Islet precursor cell (in vitro differentiated cells): ENCODE measurements at places on chromosomes 5 and 9.
A peak's percentile ranks its signal among the peaks of the same experiment; 100 is the strongest.

- no peak for DNase-seq
Observed at GRCh38 chr9:130895481-130896232, 955 bp downstream of the QRFP start.

GRCh38 chr5:142716963-142717362, 31.1 kb upstream of the FGF1 start:
- peak; percentile 89 for DNase-seq

DNA sequence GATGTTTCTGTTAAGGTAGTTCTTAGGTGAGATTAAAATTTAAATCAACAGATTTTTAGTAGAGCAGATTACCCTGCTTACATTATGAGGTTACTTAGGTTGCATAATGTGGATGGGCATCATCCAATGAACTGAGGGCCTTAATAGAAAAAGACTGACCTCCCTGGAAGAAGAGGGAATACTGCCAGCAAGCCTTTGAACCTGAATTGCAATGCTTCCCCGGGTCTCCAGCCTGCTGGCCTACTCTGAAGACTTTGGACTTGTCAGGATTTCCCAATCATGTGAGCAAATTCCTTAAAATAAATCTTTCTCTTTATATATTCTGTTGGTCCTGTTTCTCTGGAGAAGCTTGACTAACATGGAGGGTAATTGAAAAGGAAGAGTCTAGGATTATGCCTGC, 542.1 kb upstream of the ARRDC3 start:
- no peak for DNase-seq

DNA sequence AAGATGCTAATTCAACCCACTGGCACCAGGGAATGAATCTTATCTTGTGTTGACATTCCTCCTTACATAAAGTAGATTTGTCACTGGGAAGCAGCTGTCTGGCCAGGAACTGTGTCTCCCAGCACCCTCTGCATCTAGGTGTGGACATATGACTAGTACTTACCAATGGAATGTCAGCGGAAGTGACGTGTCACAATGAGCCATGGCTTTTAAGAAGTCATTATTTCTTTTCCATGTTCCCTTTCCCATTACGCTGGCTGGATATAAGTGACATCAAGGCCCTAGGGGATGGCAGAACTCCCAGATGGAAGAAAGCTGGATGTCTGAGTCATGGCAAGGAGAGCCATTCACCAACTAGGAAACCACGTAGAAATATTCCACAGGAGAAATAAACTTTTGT, 84.7 kb upstream of the MAST4 start:
- no peak for DNase-seq

DNA sequence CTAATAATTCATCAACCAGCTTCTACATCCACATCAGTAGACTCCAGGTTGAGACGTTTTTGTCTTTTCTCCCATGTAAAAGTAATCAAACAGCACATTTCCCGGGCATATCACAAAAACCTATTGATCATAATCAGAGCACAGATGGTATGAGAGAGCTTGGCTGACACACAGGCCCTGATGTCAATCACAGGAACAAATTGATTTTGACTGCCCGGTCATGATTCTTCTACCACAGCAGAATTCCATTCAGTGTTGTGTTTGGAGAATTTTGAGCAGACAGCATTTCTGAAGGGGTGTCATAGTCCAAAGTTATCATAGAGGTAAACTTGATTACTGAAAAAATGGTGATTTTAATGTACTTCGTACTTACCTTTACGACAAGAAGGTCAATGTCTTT, 351.1 kb downstream of the ZSWIM6 start:
- no peak for DNase-seq

- no peak for DNase-seq
Observed at GRCh38 chr5:96997265-96997859, 61.5 kb downstream of the LNPEP start.

DNA sequence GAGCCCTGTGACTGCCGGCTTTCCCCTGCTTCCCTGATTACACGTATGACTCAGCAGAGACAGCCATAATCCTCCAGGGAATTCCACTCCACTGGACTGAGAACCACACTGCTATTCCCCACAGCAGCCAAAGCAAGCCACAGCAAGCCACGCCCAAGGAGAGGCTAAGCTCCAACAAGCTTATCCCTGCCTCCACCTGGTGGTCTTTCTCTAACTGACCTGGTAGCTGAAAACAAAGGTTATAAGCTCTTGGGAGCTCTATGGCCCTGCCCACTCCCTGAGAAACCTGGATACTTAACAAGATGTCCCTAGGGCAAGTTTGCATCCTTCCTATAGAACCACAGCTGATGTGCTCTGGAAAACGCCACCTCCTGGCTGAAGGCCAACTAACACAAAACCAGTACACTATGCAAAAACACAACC, 613.7 kb upstream of the CDH18 start:
- DNase-seq: peak; percentile 88

DNA sequence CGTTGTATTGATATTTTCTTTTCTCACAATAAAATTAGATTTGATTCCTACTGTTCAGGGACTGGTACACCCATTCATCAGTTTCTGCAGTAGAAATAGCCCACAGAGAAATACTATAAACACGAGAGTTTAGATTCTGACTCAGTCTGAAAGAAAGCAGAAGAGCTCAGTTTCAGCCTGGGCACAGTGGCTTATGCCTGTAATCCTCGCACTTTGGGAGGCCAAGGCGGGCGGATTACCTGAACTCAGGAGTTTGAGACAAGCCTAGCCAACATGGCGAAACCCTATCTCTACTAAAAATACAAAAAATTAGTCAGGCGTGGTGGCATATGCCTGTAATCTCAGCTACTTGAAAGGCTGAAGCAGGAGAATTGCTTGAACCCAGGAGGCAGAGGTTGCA, 8.6 kb downstream of the ITK start:
- DNase-seq: no peak

- no peak for DNase-seq
Observed at GRCh38 chr5:95102080-95102479, 182.8 kb downstream of the MCTP1 start.

DNA sequence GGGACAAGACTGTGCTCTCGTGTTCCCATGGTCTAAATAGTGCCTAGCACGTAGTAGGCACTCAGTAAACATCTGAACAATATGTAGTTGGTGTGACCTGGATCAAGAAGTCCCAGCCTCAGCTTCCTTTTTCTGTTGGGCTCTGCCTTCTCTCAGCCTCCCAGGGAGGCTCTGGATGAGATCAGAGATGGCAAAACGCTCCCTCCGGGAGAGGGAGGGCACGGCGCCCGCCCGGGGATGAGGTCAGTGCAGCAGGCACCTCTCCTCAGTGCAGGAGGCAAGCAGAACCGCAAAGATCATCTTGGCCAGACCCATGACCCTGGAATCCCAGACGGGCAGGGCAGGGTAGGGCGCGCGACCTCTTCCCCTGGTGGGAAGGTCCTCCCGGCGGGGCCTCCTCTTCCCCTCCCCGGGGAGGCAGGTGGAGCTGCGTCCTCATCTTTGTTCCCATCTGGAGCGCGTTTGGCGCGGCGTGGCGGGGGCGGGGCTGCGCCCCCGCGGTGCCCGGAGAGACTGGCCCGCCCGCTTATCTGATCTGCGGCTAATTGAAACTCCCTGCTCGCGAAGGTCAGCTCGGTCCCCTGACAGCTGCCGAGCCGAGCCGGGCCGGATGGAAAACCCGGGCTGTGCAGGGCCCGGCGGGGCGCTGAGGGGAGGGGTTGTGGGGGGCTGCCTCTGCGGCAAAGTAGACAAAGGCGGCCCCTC, 60.9 kb downstream of the CXXC5 start:
- peak; percentile 99 for DNase-seq

GRCh38 chr9:11192993-11193392, 580.2 kb upstream of the PTPRD start:
- no peak for DNase-seq

- no peak for DNase-seq
Observed at GRCh38 chr5:173237875-173238220, 2.8 kb upstream of the NKX2-5 start.

- DNase-seq: peak; percentile 97
Observed at GRCh38 chr5:51383131-51384121, at the start of gene ISL1. TSS of gene ISL1 (plus strand) at chr5:51383448. CDS start at chr5:51383672, 224 bp downstream.

DNA sequence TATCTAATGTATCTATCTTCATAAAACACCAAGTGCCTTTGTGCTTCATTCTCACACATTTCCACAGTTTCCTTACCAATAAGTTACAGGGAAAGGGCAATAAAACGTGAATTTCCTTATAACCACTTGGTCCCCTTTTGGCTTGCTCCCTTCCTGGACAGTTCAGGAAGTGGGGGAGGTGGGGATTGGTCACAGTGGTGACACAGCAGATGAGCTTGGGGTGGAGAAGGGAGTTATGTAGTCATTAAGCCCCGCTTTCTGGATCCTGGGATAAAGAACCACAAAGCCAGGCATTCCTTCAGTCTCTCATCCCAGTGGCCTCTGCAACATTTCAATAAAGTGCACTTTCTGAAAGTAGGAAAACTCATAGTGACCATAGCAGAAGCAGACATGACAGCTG, 47.1 kb upstream of the FYB1 start:
- no peak for DNase-seq

DNA sequence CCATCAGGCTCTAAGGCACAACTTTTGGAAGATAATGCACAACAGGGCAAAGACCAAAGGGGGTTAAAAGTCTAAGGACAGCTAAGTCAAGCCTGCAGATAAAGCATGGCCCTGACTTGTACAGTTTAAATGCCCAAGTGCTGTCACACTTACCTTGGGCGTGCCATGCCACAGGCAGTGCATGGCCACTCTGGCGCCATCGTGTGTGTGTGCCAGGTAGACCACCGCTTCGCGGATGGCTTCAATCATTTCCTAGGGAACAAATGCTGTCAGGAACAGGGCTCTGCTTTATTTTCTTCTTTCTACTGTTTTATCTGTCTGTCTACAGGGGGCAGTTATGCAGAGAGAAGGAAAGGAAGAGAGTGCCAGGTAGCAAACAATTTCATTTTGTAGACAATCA, 19.3 kb downstream of the PUM3 start:
- peak; percentile 69 for DNase-seq

- DNase-seq: no peak
Observed at GRCh38 chr5:82365744-82366228, 87.6 kb upstream of the RPS23 start.

DNA sequence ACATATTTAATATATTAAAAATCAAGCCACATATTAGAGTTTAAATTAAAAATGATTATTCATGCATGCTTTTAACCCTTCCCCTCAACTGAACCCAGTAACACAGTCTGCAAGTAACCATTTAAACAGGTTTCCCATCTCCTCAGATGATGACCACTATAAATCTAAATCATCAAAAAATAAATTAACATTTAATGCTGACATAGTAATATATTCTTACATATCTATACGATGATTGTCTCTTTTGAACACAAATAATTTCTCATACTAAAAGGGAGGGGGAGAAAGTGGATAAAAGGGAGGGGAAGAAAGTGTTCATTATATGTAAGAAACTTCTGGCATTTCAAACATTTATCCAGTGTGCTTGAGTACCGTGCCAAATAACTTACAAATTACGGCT, 701.6 kb downstream of the MTRR start:
- DNase-seq: no peak
